Esophagus muscularis mucosa (tissue), 4 donors: ENCODE measurements at places on chromosomes 13 and 19. TPM values are rescaled to one million over a fixed set of nuclear protein-coding genes. Genes with fewer than 3 reads are reported as not detected.
A peak's percentile ranks its signal among the peaks of the same experiment; 100 is the strongest.

DNA sequence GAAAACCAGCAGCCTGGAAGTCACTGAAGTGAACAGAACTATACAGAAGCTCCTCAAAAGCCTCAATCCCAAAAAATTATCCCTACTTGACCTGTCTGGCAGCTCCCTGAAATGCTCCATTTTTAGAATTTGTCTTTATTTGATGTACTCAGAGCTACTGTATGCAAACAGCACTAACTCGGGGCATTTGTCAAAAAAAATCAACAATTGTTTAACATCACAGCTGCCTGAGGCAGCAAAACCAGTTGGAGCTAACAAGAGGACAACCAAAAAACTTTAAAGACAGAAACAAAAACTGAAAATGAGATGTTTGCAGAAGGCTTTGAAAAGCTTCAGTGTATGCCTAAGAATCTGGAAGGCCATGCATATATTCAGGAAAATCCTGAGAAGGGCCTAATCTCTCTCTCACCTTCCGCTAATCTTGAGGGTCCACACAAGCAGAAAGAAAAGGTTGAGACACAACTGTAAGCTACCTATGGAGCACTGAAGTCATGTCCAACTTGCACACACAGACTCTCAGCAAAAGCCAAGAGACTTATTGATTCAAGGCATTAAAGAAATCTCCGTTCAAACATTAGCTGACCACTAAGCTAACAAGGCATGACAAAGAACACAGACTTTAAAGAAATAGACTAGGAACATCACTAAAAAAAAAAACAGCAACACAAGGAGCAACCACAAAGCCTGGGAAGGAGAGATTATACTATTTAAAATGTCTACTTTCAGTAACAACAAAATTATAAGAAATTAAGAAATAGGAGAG lies 16.1 kb downstream of the VWA8 start:
- H3K27ac ChIP-seq, result no peak overlapping the region
- peaks cover 16% of the 10 kb centered on the region for H3K36me3 ChIP-seq
- no peak for DNase-seq
- H3K4me1 ChIP-seq, result no peaks in the 10 kb centered on the region

GRCh38 chr19:53977429-53977990 lies 13.9 kb upstream of the CACNG6 start:
- no peak overlapping the region for H3K27ac ChIP-seq
- H3K27me3 ChIP-seq, result no peaks in the 10 kb centered on the region

DNA sequence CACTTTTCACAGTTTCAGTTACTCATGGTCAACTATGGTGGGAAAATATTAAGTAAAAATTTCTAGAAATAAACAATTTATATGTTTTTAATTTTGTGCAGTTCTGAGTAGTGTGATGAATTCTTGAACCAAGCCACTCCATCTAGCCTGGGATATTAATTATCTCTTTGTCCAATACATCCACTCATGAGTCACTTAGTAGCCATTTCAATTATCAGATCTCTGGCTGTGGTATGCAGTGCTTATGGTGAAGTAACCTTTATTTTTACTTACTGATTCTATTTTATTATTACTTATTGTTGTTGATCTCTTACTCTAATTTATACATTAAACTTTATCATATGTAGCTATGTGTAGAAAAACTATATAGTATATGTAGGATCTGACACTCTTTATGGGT lies 128.9 kb upstream of the KLHL1 start:
- H3K36me3 ChIP-seq, result no peaks in the 10 kb centered on the region
- H3K4me3 ChIP-seq, result no peak overlapping the region
- no peaks in the 10 kb centered on the region for H3K27me3 ChIP-seq

GRCh38 chr13:112657850-112658445 lies 31.9 kb upstream of the ATP11A start:
- no peak overlapping the region for H3K4me3 ChIP-seq
- no peaks in the 10 kb centered on the region for H3K27me3 ChIP-seq
- H3K27ac ChIP-seq, result no peak overlapping the region
- H3K36me3 ChIP-seq, result no peaks in the 10 kb centered on the region

DNA sequence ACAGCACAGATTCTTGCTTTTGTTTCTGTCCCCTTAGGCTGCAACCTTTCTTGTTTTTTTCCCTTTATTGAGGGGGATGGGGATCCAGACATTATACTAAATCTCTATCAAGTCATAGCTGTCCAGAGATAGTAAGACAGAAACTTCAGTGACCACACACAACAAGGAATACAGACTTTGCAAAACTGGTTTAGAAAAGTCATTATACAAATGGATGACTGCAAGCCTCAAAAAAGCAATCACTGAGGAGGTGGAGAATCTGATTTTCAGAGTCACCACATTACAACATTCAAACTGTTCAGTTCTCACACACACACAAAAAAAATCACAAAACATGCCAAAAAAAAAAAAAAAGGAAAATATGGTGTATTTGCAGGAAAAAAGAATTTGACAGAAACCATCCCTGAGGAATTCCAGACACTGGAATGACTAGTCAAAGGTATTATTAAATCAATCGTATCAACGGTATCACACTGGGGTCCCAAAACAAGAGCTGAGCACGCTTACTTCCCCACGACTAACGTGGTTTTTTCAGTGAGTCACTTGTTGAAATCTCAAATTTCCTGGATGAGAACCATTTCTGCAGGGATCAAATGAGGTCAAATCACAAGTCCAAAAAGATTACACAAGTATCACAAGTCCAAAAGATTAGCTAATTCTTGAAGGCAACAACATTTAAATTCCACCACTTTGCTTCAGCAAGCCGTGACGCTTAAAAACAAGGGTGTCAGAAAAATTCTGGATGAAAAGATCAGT lies 41.2 kb downstream of the USP12 start:
- no peak for DNase-seq
- H3K4me3 ChIP-seq, result no peak overlapping the region
- peaks cover 100% of the 10 kb centered on the region for H3K4me1 ChIP-seq

- H3K27ac ChIP-seq, result no peak overlapping the region
Measured at GRCh38 chr13:111130116-111130508, 15.0 kb downstream of the ARHGEF7 start.

DNA sequence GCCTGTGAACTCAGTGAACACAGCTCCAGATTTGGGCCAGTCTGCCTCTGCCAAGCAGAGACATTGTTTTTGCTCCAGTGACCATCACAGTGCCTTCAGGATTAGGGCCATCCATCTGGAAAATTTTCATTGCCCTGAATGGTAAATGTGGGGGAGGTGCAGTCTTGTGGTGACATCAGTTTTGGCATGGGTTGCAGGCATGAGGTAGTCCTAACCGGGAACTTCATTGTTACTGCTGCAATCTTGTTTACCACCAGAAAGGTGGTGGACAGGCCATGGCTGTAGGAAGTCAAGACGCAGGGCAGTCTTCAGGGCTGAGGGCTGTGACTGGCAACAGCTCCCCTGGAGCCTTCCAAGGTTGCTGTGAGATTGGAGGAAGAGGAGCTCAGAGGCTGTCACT lies 55.2 kb downstream of the SPATA13 start:
- peaks cover 39% of the 10 kb centered on the region for H3K4me1 ChIP-seq
- H3K4me3 ChIP-seq, result no peak overlapping the region
- DNase-seq, result no peak
- H3K27ac ChIP-seq, result peak overlapping the region; percentile 42
- H3K27me3 ChIP-seq, result no peaks in the 10 kb centered on the region
- no peaks in the 10 kb centered on the region for H3K36me3 ChIP-seq

DNA sequence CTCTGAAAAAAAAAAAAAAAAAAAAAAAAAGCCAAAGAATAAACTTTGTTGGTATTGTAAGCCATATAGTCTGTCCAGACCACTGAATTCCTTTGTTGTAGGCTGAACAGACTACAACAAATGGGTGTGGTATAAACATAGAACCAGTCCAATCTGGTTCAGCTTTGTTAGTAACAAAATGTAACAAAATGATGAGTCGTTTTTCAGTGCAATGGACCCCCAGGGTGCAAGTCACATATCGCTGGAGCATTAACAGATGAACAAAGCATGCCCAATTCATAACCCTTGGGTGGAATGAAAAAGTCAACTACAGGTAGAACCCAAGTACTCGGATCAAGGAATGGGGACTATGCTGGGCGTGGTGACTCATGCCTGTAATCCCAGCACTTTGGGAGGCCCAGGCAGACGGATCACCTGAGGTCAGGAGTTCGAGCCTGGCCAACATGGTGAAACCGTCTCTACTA lies 13.6 kb upstream of the FCHO1 start:
- no peaks in the 10 kb centered on the region for H3K4me1 ChIP-seq
- H3K36me3 ChIP-seq, result peaks cover 48% of the 10 kb centered on the region
- H3K4me3 ChIP-seq, result no peak overlapping the region

- no peaks in the 10 kb centered on the region for H3K27me3 ChIP-seq
- H3K27ac ChIP-seq, result no peak overlapping the region
- no peak for DNase-seq
- no peak overlapping the region for H3K4me3 ChIP-seq
- H3K36me3 ChIP-seq, result no peaks in the 10 kb centered on the region
- H3K4me1 ChIP-seq, result no peaks in the 10 kb centered on the region
Measured at GRCh38 chr13:74835579-74835978, 646.4 kb downstream of the TBC1D4 start.

DNA sequence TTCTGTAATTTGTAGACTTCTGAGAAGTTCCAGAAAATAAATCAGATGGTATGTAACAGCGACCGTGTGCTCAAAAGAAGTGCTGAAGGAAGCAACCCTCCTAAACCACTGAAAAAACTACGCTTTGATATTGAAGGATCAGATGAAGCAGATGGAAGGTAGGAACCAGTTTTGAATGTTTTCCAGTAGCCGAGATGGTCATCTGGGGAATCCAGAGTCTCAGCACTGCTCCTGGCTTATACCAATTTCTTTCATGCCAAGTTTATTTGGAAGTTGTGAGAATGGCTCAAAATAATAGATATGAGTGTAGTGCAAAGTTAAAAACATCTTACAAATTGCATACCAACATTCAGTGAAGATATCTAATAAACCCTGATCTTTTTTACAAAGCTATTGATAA lies 56.2 kb downstream of the RCBTB2 start:
- no peaks in the 10 kb centered on the region for H3K27me3 ChIP-seq
- H3K4me1 ChIP-seq, result no peaks in the 10 kb centered on the region
- peaks cover 8% of the 10 kb centered on the region for H3K36me3 ChIP-seq
- H3K4me3 ChIP-seq, result no peak overlapping the region

DNA sequence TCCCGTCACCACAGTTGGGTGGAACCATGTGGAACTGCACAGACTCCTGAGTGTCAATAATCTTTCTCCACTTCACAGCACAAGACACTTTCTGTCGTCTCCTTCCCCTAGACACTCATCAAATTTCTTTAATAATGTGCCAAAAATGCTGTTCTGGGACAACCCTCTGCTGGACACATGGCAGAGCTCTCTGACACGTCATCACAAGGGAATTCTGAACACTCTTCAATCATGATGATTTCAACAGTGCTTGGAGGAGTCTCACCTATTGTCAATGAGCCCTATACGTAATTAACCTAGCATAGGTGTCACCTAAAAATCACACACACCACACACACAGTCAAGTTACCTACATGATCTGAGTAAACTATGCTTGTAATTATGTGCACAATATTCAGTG lies 141.3 kb downstream of the STOML3 start:
- no peak for DNase-seq
- no peak overlapping the region for H3K4me3 ChIP-seq
- no peaks in the 10 kb centered on the region for H3K4me1 ChIP-seq
- no peaks in the 10 kb centered on the region for H3K36me3 ChIP-seq
- H3K27ac ChIP-seq, result no peak overlapping the region

Gene ZNF221
- 4.5 TPM for total RNA-seq

Gene IRGC
- total RNA-seq, result not detected

Gene CEP89
- total RNA-seq, result 9.1 TPM

Gene GRK1
- total RNA-seq, result not detected

Gene ADGRE1
- total RNA-seq, result not detected

Gene TFDP1
- 33.0 TPM for total RNA-seq
